ENCODE measurements at places on chromosomes 7 and 10. TPM values are rescaled to one million over a fixed set of nuclear protein-coding genes. Genes with fewer than 3 reads are reported as not detected.

- DNase-seq, result no peak
Observed at GRCh38 chr7:154442939-154443338, 390.7 kb downstream of the DPP6 start.

DNA sequence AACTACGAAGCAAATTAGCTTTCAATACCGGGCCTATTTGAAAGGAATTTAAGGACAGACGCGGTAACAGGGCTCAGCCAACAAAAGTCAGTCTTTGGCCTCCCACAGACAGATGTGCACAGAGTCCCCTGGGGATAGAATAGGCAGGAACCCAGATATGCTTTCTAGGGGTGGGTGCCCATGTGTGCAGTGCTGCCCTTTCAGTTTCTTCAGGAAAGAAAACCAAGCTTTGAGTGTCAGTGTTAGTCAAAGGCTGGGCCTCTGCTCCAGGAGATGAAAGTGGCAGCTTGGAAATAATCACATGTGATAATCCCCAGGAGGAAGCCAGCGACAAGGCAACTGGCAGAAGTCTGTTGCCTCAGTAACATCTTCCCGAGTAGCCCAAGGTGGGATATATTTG, 43.8 kb upstream of the CSTF2T start:
- no peak for DNase-seq

GRCh38 chr10:32930036-32930435, 28.0 kb downstream of the ITGB1 start:
- no peak for DNase-seq

- DNase-seq, result no peak
Observed at GRCh38 chr10:34916314-34916713, 101.2 kb upstream of the PARD3 start.

DNA sequence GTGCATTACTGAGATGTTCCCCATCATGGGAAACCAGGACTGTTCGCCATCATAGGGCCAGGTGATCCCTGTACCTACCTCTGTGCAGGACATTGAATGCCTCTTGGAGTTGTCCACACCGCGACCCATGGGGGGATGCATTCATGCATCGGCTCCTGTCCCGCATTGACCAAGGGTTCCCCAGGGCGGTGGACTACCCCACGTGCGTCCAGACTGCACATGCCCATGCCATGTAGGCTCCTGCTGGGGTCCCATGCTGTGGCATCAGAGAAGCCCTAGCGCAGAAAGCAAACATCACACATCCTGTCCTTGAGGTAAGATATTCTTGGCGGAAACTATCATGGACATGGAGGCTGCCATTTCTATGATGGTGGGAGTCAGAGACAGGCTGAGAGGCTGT, 121.6 kb upstream of the UNC5B start:
- DNase-seq, result peak; percentile 28

DNA sequence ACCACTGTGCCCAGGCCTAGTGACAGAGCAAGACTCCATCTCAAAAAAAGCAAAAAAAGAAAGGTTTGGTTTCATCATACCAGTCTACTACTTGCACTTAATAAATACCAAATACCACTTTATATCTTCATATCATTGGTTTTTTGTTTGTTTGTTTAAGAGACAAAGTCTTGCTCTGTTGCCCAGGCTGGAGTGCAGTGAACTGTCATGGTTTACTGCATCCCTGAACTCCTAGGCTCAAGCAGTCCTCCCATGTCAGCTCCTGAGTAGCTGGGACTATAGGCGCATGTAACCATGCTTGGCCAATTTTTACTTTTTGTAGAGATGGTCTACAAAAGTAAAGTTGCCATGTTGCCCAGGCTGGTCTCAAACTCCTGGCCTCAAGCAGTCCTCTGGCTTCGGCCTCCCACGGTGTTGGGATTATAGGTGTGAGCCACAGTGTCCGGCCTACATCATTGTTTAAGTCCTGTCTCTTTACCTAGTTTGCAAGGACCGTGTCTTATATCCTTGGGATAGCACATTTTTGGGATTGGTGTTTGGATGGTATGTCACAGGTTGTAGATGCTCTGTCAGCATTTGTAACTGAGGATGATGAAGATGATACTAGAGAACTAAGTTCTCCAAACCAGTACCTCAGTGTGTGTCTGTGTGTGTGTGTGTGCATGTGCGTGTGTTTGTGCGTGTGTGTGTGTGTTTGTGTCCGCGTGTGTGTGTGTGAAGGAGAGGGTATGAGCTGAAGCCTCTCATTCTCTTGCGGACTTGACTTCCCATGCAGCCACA, 9.3 kb downstream of the LMTK2 start:
- no peak for DNase-seq

DNA sequence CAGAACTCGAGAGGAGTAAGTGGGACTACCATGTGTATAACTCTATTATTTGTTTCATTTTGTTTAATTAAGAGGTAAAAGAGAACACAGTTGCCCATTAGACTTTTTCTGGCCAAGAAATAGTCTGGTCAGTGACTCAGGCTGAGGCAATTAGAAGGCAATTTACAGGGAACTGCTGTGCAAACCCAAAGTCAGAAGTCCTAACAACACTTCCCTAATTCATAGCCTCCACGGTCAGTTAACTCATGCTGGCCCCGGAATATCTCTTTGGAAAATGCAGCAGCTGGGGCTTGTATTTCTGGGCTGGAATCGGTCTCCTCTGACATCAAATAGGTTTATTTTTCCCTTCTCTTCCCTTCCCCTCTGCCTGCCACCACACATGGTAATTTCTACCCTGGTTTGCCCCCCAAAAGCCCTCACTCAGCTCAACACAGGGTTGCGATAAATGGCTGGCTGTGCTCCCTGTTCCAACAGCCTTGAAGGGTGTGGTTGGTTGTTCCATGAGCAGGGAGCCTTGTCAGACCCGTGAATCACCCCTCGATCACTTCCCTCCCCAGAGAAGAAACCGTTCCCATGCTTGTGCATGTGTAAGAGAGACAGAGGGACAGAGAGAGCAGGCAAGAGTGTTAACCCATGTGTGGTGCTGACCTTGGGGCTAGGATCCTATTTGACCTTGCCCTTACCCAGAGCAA, 5.3 kb downstream of the SH3PXD2A start:
- no peak for DNase-seq

HTRA1 gene
- polyA plus RNA-seq, result 345 TPM

ASB10 gene
- 0.22 TPM for polyA plus RNA-seq

C7orf33 gene
- polyA plus RNA-seq, result not detected
